ENCODE measurements at places on chromosomes 16 and 17.

GRCh38 chr17:78526231-78527025 is 50.8 kb downstream of the DNAH17 start:
- no peak for DNase-seq

GRCh38 chr17:56648321-56648720 is 54.8 kb downstream of the NOG start:
- DNase-seq, result no peak

DNA sequence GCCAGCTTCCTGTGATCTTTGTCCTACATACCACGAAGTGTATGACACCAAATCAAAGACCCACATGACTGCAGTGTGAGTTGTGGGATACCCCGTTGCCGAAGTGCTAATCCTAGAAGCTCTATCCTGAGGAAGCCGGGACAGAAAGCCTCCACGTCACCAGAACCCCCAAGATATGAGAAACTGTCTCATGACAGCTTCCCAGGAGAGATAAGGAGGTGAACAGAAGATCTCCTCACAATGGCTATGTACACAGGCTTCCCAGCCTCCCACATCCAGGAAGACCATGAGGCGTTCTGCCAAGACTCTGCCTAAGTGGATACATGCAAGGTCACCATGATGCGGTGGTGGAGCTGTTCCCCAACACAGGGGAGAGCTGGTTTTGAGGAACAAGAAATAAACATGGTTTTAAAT is 37.1 kb downstream of the TRIM25 start:
- no peak for DNase-seq

DNA sequence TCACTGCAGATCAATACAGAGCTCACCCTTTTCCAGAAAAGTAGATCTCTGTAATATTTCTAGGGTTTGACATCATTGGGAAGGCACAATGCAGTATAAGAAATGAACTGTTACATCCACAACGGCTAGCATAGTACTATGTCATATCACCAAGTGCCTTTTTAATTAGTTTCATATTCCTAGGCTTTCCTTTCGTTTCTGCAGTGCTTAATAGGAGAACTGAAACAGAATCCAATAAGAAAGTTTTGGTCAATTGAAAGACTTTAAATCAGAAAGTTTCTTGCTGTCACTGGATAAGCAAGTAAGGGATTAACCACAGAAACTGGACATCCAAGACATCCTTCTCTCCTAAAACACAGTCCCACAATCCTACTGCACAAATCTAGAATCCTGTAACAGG is 3.5 kb upstream of the RNF43 start:
- DNase-seq, result no peak

DNA sequence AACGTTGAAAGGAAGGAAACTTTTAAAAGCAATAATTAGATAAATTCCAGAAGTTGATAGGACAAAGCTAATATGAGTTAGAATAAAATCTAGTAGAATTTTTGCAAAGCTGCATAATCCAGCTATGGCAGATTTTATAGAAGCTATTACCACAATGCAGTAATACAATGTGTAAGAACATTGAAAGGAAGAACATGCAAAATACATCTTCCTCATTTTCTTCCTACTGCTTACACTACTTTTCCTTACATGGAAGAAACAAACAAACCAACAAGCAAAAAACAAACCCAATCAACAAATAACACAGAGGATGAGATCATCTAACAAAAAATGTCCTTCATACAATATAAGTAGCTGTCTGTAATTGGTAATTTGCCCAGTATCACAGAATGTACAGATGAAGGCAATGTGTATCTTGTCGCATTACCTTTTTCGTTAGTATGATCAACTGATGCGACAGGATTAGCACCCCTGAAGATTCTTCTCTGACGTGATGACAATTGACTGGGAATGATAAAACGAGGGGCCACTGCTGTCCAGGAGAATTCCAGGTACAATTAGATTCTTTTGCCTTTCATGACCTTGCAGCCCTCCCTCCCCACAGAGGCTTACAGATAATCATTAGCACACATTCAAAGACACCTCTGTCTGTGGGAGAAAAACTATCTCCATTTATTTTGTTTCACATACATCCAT is 21.2 kb upstream of the LRRC37A start:
- no peak for DNase-seq

- DNase-seq, result peak; percentile 85
Measured at GRCh38 chr17:30290696-30291542, 825 bp downstream of the BLMH start.

GRCh38 chr17:43961954-43962353 is 8.2 kb upstream of the PYY start:
- no peak for DNase-seq

GRCh38 chr17:19345486-19346350 is 16.8 kb downstream of the B9D1 start:
- DNase-seq, result no peak

DNA sequence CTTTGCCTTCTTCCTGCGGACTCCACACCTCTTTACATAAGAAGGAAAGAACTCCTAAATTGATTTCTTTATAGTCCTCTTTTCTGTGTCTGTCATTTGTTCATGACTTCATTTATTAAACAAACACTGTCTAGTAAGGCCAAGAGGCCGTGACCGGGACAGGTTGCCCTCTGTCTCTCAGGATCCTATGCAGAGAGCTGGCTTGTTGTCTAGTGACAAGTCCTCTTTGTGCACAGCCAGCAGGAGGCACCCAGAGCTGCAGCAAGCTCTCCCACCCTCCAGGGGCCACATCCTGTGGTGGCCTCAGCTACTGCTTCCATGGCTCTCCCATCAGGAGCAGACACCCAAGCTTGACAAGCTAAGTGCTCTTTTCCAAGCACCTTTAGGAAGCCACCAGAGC is 50.6 kb downstream of the PLD6 start:
- no peak for DNase-seq

DNA sequence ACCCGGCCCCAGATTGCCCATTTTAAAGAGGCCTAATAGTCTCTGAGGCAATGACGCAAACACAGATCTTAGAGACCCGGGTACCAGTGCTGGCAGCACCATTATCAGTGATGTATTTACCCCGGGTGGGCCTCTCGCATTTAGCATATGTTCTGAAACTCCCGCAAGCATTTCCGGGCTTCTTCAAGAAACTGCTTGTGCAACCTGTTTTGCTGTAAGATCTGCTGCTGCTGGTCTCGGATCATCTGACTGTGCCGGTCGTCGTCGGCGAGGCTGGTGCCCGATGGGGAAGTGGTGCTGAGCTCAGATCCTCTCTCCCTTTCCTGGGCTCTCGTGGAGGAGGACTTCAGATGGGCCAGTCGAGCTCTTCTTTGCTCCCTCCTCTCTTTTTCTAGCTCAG is 12.5 kb downstream of the CEP295NL start:
- no peak for DNase-seq

DNA sequence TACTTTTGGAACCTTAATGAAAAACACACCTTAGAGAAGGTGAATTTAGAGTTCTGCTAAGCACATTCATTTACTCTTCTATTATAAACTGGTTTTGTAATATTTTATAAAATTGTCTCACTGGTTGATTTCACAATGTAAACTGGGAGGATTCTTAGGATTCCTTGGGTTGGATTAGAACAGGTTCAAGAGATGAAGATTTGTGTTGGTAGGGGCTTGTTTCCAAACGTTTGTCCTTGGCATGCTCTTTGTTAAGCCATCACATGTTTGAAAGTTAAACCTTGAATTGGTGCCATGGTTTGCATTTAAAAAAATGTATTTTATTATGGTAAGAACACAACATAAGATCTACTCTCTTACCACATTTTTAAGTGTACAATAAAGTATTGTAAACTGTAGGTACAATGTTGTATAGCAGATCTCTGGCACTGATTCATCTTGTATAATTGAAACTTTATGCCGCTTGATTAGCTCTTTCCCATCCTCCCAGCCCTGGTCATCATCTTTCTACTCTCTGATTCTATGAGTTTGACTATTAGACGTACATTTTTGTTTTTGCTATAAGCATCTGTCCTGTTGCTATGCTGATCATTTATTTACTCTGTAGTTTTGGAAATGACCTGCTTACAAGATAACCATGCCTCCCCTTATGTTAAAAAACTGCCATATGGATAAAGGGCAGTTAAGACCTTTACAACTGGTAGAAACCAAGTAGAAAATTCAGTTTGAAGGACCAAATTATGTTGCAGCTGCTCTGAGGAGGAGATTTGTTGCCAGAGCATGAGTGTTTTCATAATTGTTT is 9.6 kb downstream of the FTO start:
- DNase-seq, result no peak

Data from mammary epithelial cell (primary cell).